ENCODE measurements at places on chromosomes 12 and 14. TPM values are rescaled to one million over a fixed set of nuclear protein-coding genes. Genes with fewer than 3 reads are reported as not detected.

Gene SVOP
- not detected for total RNA-seq

GRCh38 chr12:93358058-93358457, 19.7 kb upstream of the NUDT4 start:
- no peak for DNase-seq

DNA sequence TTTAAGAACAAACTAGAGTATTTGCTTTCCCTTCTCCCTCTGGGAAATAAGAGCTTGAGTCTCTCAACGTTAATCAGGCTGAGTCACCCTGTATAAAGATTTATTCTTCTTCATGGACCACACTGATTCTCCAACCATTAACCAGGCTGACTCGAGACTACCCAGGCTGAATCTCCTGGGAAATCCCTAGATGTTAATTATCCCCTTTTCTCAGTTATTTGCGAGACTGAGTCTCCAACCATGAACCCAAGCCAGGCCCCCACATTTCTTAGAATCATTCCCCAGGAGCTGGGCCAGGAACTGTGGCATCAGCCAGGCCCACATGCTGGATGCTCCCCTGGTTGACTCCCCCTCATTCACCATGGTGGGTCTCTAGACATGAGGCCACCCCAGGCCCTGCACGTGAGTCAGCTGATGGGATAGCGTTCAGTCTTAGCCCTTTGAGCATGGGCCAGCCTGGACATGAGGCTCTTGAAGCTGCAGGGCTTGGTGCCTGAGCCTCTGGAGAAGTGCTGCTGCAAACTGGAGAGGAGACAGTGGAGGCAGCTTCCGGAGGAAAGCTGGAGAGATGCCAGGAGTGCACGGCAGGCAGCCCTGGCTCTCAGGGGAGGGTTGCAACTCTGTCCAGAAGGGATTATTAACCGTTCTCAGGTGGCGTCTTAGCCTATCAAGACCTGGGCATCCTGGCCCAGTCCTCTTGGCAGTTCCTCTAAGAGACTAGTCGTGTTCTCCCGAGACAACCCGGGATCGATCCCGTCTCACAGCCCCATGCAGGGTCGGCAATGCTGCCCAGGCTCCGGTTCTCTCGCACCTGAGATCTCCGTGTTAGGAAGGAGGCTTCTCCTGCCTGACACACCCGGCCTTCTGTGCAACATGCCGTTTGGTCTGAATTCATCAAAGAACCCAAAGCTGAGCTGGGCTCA, 296.6 kb downstream of the ADGRD1 start:
- no peak for DNase-seq

DNA sequence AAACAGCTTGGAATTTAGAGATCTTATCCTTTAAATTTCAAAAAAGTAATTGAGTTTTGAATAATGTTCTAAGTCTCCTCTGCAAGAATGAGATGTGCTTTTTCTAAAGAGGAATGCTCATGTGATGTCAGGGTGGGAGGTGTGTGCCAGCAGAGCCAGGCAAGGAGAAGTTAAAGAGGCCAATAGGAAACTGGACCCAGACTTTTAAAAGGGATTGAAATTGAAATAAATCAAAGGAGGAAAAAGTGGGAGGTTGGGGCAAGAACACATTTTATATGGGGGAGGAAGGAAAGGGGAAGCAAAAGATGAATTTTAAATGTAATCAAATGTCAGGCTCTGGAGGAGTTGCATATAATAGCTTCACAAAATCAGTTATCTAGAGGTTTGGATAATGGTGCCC, 126.1 kb downstream of the FIGNL2 start:
- DNase-seq, result no peak

GRCh38 chr12:92029902-92030586, 115.6 kb downstream of the BTG1 start:
- DNase-seq, result no peak

DNA sequence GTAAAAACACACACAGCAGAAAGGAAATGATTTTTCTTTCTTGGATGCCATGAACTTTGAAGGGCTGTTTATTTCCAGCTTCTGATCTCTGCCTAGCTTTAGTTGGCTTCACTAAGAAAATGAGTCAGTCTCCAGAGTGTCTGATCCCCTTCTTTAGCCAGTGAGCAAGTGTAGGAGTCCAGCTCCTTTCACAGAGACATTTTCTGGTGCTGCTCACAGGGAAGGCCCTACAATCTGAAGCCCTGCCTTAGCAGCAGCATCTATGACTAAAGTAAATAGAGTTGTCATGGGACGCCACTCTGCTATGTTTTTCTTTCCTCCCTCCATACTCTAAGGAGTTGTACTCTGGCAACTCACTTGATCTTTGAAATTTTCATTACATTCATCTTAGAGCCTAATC, 103.5 kb downstream of the RPAP3 start:
- peak; percentile 60 for DNase-seq

GRCh38 chr12:116559162-116559935, at the start of gene MAP1LC3B2:
Gene MAP1LC3B2, plus strand, starts transcription at chr12:116559381. Its CDS starts 16,562 bp downstream, at chr12:116575943.
- DNase-seq, result peak; percentile 73

GRCh38 chr12:124636138-124636978, 68.9 kb upstream of the NCOR2 start:
- DNase-seq, result peak; percentile 64

- DNase-seq, result no peak
Observed at GRCh38 chr12:89538897-89539296, 13.1 kb upstream of the POC1B start.

Gene ATF7IP
- 115 TPM for total RNA-seq

Gene B4GALNT1
- 2.6 TPM for total RNA-seq

DNA sequence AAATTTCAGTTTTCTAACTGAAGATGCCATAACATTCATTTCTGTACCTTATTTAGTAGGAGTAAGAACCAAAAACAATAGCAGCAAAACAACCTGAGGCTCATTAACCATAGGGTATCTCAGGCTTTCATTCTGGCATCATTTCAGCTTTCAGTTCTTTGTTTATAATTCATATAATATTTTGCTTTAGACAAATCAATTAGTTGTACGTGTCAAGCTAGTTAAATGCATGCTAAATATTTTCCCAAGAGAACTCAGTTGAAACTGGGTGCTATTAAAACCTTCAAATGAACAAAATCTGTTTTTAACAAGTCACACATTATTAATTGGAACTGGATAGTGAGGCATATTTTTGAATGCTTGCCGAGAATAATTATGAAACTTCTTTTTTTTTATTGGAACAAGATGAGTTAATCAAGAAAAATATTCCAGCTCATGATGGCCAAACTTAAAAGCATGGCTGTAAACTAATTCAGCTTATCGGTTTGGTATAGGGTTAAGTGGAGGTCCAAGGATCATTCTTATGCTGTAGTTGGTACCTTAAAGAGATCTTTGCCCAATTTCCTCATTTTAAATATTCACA, 442.7 kb downstream of the BTG1 start:
- DNase-seq, result no peak

- no peak for DNase-seq
Observed at GRCh38 chr14:99067141-99067920, 204.7 kb downstream of the BCL11B start.

DNA sequence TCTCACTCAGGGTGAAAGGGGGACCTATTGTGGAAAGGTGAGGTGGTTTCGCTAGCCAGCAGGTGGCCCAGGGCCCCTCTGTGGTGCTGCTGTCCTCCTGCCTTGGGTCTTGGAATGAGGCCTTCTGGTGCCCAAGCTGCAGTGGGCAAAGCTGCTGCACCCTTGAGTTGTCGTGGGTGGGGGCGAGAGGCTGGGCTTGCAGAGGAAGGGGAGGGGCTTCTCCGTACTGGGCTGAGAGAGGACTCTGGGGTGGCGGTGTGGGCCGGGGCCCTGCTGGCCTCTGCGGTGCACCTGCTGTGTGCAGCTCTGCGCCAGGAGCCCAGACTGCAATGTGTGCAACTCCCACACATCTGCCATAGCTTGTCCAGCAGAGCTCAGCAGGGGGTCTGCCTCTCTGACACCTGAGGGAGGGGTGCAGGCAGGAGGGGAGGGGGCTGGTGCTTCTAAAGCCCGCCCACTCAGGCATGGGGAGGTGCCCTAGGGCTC, 145.8 kb downstream of the KIF26A start:
- no peak for DNase-seq

GRCh38 chr12:58540480-58541299, 379.6 kb downstream of the LRIG3 start:
- peak; percentile 75 for DNase-seq

DNA sequence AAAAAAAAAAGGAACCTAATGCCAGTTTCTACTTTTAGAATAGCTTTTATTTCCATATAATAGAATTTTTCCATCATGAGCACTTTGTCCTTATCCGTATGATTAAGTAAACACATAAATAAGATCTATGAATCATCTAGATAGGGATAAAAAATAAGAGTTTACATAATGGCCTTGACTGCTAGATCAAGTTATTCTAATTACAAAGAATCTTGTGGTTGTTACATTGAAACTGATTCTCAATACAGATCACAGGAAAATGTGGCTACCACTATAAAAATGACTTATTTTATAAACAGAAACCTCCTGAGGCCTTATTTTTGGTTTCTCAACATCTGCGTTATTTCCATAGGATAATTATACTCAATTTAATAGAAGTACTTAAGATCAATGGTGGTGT, 34.4 kb upstream of the NDUFA12 start:
- peak; percentile 5 for DNase-seq

Gene ZNF605
- 14.3 TPM for total RNA-seq

- no peak for DNase-seq
Observed at GRCh38 chr12:47408171-47408871, 297.5 kb downstream of the RPAP3 start.

GRCh38 chr12:57162553-57163125, 15.2 kb upstream of the LRP1-AS start:
- no peak for DNase-seq

Gene CHGA
- not detected for total RNA-seq

GRCh38 chr14:20934148-20934762, 21.0 kb upstream of the RNASE2 start:
- DNase-seq, result no peak

GRCh38 chr14:52185178-52185577, 82.3 kb upstream of the PTGDR start:
- no peak for DNase-seq

DNA sequence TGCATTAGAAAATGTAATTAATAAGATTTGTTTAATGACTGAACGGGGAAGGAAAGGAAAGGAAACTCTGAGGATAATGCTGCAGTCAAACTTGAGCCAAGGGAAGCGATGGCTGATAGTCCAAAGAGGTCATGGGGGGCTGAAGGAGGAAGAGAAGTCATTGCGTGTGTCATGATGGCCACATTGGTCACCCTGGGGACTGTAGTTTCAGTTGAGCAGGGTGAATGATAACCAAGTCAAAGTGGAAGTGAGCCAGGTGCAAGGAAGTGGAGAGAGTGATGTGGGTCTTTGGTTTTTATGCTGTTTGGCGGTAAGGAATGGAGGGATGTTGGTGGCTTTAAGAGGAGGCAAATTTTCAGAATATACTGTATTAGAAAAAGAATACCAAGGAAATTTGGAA, 21.6 kb downstream of the C12orf75 start:
- DNase-seq, result no peak

GRCh38 chr12:9760699-9761418, at the start of gene CD69:
Gene CD69, minus strand, starts transcription at chr12:9760901. Its CDS starts 81 bp downstream, at chr12:9760820.
- DNase-seq, result no peak

Gene TNFAIP2
- total RNA-seq, result 29.5 TPM

Gene IAPP
- not detected for total RNA-seq

- DNase-seq, result no peak
Observed at GRCh38 chr12:87116780-87117179, 860.6 kb upstream of the MGAT4C start.

Gene BCL2L14
- not detected for total RNA-seq

Gene SLC2A3
- 389 TPM for total RNA-seq

Gene RNASE3
- not detected for total RNA-seq

- DNase-seq, result peak; percentile 68
Observed at GRCh38 chr14:74019408-74020137, 424 bp downstream of the BBOF1 start.

- DNase-seq, result no peak
Observed at GRCh38 chr12:72286526-72286925, 14.4 kb downstream of the TRHDE start.

GRCh38 chr12:118058881-118059280, 2.1 kb downstream of the WSB2 start:
- no peak for DNase-seq

DNA sequence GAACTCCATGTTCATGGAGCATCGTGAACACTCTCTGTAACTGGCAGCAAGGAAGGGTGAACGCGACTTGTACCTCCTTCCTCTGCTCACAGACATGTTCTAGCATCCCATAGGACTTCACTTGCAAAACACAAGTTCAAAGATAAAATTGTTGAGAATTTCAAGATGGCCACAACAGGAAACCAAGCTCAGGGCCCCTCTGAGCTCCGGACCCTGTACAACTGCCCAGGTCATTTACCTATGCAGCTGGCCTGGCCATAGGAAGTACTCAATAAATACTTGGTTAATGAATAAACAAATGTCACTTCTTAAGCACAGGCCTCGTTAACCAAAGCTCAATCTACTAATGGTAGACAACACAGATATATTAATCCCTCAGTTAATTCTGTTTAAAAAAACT, 11.7 kb upstream of the PPP4R4 start:
- DNase-seq, result no peak

Gene KRT73
- not detected for total RNA-seq

Gene GALNT16
- 6.3 TPM for total RNA-seq

DNA sequence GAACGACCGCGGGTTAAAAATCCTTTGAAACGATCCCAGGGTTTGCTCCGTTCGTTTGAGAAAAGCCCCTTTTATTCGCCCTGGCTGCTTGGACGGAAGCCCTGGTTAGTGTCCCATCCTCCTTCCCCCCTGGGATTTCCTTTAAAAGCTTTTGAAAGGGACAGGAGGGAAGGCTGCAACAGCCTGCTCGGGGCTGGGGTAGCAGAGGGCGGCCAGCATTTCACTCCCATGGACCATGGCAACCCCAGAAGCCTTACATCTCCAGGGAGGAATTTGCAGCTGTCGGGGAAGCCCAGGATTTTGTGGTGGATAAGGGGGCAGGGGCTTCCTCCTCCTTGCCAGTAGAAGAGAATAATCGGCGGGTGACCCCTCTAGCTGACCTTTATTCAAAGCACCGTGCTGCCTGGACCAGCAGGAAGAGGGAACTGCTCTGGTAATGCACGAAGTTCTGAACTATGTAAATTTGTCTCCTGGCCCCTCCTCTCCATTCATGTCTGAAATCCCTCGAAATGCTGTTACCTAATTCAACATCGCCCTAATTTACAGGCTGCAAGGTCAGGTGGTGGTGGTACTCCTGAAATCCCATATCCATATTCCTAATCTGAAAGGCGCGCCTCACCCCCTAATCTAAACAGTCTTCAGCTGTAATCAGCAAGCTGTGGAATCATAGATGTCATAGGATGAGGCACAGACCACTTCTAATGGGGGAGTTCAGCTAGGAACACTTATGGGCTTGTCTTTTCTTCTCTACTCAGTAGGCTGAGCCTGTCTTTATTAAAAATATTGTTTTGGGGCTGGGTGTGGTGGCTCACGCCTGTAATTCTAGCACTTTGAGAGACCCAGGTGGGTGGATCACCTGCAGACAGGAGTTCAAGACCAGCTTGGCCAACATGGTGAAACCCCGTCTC, 1.0 kb upstream of the CLIP1 start:
- peak; percentile 49 for DNase-seq

Gene NTS
- total RNA-seq, result 1.2 TPM

- peak; percentile 23 for DNase-seq
Observed at GRCh38 chr12:26726956-26727355, 106.0 kb downstream of the ITPR2 start.

Gene ANO2
- 0.93 TPM for total RNA-seq

- no peak for DNase-seq
Observed at GRCh38 chr12:55624056-55624455, 12.6 kb upstream of the OR10P1 start.

Gene ST8SIA1
- total RNA-seq, result 14.4 TPM

Data from astrocyte (in vitro differentiated cells and primary cell).